ENCODE measurements at places on chromosomes 5 and 9. TPM values are rescaled to one million over a fixed set of nuclear protein-coding genes. Genes with fewer than 3 reads are reported as not detected.

Gene RLN2
- polyA plus RNA-seq, result not detected

DNA sequence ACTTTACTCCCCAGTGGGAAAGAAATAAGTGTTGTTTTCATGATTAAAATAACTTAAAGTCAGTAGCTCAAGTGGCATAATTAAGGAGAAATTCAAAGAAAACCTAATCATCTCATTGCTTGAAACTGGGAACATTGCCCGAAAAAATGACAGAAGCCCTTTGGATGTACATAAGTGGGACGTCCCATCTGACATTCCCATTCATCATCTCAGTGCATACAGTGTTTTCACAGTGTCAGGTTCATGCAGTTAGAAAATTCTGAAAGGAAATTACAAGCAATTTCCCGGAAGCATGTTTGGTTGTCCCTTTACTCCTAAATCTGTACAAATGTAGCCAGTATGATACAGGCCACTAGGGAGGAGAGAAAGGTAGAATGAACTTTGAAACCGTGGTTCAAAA lies 95.6 kb downstream of the ADAMTS16 start:
- no peak for DNase-seq

Gene MYMK
- not detected for polyA plus RNA-seq

Gene SLC25A48
- not detected for polyA plus RNA-seq

DNA sequence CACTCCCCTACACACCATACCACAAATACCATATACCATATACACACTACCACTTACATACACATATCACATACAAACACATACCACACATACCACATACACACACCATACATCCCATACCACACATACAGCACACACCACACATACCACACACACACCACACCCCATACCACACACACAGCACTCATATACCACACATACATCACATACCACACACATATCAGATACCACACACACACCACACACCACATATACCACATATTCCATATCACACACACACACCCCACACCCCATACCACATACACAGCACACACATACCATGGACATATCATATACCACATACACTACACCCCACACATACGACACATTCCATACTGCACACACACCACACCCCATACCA lies 276.6 kb downstream of the GADD45G start:
- no peak for DNase-seq

Gene TAF11L10
- not detected for polyA plus RNA-seq
